Activated T-helper 1 cell treated with anti-CD3 and anti-CD28 coated beads, Interleukin-12 subunit alpha, Interleukin-12 subunit beta, Interleukin-2, Interleukin-4 antibody, amounts not matched to agents 30 ng/mL and 10 ng/mL and 1 ng/mL, durations not matched to agents 14 hours and 24 hours and 36 hours (primary cell): ENCODE measurements at places on chromosomes 2 and 18.
A peak's percentile ranks its signal among the peaks of the same experiment; 100 is the strongest.

- no peak for DNase-seq
Observed at GRCh38 chr2:63310614-63311013, 260.0 kb downstream of the OTX1 start.

GRCh38 chr2:17851731-17852585 lies 26.5 kb upstream of the KCNS3 start:
- peak; percentile 7 for DNase-seq

- no peak for DNase-seq
Observed at GRCh38 chr2:219596954-219597551, 604 bp upstream of the STK11IP start.

DNA sequence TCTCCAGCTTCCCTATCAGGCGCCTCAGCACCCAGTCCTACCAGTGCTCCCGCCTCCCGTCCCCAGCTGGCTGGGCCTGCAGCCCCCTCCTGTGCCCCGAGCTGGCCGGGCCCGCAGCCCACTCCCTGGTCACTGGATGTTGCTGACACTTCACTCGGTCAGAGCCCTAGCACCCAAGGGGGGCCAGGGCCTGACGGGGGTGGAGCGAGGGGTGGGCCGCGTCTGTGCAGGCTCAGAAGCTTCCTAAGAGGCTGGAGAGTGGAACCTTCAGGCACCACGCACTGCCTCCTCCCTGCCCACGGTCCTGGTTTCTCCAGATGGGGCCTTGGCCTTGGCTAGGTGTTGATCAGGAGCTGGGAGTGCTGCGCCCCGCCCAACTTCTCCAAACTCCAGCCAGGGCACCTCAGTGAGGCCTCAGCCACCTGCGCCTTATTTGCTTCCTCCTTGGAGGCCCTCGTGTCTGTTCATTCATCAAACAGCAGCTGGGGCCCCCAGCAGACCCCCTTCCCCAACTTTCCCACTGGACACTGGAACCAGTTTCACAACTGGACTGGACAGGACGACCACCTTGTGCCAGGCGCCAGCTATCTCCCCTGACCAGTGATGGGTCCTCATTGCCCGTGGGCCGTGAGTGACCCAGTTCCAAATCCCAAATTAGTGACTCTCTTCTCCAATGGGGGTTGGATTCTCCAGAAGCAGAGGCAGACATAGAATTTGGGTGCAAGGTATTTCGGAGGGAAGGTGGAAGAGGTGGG lies 16.7 kb downstream of the CAPN10 start:
- no peak for DNase-seq

DNA sequence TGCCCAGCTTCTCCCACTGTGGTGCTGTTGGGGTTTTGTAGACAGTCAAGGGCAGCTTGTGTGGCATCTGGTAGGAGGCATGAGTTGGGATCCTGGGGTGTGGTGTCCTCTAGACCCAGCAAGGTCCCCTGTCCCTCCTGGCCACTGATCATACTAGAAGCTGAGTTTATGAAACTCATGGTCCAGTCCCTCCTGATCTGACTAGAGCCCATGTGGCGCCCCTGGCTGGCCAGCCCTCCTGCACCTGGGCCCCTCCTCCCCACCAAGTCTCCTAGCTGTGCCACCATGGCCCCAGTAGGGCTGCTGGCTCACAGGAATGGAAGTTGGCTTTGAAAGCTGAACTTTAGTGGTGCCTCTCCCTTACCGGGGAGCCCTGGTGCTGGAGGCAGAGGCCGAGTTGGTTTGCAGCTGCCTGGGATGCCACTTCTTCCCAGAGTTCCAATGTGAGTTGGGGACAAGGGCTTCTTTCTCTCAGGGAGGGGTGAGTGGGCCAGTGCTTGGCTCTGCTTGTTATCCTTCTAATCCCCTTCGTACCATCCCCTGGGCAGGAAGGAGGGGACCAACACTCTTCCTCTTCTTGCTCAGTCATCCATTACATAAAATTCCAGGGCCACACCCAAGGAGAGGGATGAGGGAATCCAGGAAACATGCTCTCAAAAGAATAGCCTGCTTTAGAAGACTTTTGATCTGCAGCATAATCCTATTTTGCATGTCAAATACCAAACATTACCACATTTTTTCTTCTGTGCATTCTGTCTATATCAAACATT lies 37.5 kb upstream of the HAAO start:
- no peak for DNase-seq

DNA sequence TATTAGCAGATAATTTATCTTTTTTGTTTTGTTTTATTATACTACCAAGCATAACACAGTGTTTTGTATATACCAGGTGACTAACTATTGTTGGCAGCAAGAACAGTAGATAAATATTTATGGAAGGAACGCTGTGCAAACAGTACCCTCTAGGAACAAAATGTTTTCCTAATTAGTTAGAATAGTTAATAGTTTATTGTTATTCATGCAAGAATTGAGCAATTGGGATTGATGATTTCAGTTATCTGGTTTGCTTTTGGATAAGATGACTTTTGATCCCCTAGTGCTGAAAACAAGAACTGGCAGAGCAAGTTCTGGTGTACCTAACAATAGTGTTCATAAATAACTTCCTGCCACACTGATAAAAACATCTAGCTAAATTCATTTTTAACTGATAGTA lies 323.3 kb downstream of the TGIF1 start:
- DNase-seq, result no peak

- no peak for DNase-seq
Observed at GRCh38 chr2:127622561-127623387, 23.2 kb upstream of the GPR17 start.

GRCh38 chr2:127759931-127760330 lies 51.0 kb downstream of the WDR33 start:
- no peak for DNase-seq

- no peak for DNase-seq
Observed at GRCh38 chr18:35991696-35992095, 19.2 kb downstream of the RMP24 start.
